ENCODE measurements at places on chromosomes 11 and 22.

DNA sequence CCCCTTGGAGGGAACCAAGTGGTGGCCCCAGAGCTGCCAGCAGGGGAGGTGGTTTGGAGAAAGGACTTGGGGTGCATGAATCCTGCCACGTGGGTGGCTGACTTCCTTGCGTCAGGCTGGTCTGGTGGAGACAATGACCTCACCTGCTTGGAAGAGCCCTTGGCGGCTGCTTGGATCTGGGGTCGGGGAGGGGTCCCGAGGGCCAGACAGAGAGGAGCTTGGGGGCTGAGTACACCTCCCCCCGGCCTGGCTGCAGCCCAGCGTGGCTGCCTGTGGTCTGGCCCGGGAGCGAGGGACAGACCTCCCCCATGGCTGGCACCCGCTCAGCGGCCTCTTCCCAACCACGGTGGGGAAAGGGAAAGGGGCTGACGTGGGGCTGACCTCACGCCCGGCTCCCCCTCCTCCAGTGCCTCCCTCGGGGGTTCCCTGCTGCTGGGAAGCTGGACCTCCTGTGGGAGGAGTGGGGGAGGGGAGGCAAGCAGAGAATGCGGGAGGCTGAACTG lies 13.8 kb downstream of the LIF start:
- no peak for DNase-seq

DNA sequence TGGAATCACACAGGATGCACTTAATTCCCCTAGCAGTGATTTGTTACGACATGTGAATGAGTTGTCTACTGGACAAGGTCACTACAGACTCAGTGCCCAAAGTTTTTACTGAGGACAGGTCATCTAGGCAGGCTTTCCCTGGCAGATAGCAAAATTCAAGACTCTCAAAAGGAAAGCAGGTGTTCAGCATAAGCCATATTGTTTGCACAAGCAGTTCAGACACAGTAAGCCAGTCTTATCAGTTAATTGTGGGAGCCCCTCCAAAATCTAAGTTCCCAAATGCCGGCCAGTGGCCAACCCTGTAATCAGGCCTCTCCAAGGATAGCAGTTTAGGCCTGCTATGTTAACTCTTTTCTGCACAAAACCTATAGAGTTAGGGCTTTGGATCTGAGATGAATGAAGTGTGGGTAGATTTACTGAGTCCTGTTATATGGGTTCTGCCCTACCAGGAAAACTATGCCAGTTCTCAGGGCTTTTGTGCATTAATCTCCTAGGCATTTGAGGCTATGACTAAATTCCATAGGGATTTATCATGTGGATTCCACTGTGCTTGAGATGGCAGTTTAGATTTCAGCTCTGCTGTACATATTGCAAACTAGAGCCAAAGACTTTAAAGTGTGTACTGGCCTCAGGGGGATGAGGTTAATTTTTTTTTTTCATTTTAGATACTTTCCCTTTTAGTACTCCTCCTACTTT lies 4.8 kb upstream of the ARHGEF12 start:
- DNase-seq = peak; percentile 65

- no peak for DNase-seq
Observed at GRCh38 chr11:72627594-72628281, 46.5 kb downstream of the PDE2A start.

DNA sequence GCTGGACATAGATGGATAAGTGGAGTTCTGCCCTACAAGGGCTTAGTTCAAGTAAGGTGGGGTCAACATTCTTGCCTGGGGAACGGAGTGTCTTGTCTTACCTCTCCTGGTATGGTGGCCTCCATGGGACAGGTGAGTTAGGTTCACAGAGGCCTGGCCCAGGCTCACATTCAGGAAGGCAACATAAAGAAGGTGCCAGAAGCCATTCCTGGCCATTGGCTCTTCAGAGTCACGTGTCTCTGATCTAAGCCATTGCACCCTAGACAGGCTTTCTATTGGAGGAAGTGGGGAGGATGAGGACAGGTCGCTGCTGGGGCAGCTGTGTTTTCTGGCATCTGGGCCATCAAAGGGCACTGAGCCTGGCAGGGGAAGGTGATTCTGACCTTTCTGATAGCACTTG lies 14.8 kb downstream of the LMO2 start:
- DNase-seq = no peak

GRCh38 chr11:55942785-55943392 lies 6.7 kb upstream of the OR5I1 start:
- DNase-seq = peak; percentile 1

GRCh38 chr11:62373464-62374119 lies 36.3 kb downstream of the ASRGL1 start:
- DNase-seq = no peak

- no peak for DNase-seq
Observed at GRCh38 chr11:104094576-104094975, 58.1 kb downstream of the DDI1 start.

DNA sequence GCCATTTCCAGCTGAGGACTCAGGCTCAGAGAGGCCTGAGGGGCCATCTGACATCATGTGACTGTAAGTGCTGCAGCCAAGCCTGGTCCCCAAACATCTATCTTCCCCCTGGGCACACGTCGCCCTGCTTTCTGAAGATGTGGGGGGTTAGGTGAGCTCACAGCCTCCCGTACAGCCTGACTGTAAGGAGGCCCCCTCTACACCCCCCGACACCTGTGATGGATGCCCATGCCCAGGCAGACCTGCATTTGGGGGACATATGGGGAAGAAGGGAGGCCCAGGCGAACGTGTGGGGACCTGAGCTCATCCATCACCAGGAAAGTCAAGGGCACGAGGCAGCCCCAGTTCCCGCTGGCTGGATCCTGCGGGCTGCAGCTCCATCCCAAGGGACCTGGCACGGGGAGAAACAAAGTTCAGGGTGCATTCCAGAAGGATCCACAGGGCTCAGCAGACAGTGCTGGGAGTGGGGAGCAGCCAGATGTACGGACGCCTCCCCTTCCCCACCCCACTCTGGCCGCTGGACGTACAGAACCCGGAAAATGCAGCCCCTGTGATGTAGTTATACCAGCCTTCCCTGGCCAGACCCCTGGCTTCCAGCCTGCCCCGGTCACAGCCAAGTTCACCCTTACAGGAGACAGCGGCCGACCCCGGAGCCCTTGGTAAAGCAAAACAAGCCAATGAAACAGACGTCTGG lies 1431.4 kb downstream of the BRD1 start:
- no peak for DNase-seq

GRCh38 chr11:70477176-70477575 lies 78.8 kb downstream of the CTTN start:
- no peak for DNase-seq

DNA sequence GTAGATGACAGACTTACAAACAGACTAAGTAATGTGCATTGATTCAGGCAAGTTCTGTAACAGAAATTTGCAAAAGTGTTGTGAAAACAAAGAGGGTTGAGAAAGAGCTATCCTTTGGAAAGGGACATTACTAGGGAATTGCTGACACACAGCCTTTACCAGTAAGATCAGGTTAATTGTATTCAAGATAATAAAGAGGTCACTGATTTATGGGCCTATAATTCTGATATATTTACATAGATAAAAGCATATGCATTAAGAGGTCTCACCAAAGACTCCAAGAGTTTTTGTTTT lies 138.7 kb downstream of the MAML2 start:
- DNase-seq = no peak

DNA sequence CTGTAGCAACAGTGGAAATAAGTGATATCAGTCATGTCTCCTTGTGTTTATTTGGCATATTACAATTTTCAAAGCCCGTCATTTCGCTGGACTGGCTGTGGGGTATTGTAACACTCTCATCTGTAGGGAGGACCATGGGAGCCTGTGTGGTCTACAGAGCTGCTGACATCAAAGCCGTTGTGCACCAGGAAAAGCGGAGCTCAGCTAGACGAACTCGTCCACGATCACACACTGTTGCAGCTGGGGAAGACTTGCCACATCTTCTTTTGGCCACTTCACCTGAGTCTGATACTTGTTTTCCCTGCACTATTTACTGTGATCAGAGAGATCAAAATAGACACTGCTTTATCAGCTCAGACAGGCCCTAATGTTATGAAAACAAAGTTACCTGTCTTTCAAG lies 741.3 kb downstream of the OPCML start:
- no peak for DNase-seq

GRCh38 chr11:68714060-68714856 lies 29.9 kb downstream of the GAL start:
- no peak for DNase-seq

- DNase-seq = no peak
Observed at GRCh38 chr22:49719046-49719445, 108.6 kb downstream of the BRD1 start.

GRCh38 chr22:32572741-32573500 lies 98.3 kb downstream of the FBXO7 start:
- DNase-seq = no peak

DNA sequence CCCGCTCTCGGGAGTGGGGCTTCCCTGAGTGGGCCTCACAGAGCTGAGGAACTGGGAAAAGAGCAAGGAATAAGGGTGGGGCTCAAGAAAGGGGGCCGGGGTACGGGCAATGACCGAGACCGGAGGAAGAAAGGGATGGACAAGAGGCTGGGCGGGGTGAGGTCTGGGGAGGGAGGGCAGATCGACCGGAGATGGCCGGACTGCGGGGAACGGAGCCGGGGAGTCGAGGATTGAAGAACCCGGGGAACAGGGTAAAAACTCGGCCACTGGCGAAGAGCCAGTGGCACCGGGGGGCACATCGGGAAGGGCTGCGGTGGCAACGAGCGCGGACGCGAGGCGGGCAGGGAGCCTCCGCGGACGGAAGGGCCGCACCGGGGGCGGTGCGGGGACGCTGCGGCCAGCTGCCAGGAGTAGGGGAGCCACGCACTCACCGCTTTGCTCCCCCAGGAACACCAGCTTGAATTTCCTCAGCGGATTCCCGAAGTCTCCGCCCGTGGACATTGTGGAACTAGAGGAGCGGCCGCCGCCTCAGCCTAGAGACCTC lies 667 bp downstream of the RAB6A start:
- DNase-seq = peak; percentile 17

- no peak for DNase-seq
Observed at GRCh38 chr11:96306600-96306932, 36.4 kb downstream of the MAML2 start.

DNA sequence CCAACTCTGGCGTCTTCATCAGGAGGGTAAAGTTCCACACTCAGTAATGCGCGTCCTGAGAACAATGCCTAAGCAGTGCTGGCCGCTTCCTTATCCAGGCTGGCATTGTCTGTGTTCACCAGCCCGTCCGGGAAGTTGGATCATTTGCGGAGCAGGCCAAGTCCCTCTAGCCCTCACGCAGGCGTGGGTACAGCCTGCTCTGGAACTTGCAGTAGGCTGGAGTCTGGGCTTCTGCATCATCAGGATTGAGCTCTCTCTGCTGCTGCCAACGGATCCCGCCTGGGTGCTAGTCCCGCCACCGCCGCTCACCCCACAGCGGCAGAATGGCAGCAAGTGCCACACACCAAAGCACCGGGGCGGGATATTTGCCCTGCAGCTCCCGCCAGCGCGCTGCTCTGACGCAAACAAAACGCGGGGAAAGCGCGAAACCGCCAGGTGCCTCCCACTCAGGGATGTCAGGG lies 29.0 kb downstream of the GLYATL1 start:
- DNase-seq = no peak

DNA sequence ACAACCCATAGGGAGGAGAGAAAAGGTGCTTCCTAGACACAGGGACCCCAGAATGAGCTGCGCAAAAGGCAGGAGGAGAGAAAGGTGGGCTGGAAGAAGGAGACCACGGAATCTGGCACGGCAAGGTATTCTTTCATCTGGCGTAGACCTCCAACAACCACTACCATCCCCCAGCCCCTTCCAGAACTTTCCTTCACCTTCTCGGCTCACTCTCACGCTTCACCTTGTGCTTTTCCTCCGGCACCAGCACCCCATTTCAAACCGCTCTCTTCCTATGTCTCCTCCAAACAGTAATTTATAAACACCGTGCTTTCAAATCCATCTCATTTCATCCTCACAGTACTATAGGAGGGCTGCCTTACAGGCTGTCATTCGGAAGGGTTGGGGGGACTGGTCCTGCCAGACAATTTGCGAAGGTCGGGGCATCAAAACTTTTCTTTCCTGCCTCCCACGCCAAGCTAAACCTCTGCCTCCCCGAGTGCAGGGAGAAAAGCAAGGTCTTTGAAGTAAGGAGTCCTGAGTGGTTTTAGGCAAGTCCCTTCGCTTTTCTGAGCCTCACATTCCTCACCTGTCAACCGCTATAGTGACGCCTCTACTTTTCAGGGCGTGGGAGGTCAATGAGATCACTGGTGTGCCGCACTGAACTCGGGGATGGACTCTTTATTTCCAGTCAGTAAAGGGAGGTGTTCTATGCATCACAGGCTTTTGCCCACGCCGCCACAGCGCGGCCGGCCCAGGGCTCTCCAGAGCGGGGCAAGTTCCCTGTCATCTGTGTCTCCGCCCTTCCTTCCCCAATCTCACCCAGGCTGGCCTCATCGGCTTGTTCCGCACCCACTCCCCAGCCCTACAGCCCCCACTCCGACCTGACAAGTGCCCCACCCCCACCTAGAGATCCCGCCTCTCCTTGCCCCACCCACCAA lies 800 bp downstream of the KCTD21 start:
- DNase-seq = no peak

DNA sequence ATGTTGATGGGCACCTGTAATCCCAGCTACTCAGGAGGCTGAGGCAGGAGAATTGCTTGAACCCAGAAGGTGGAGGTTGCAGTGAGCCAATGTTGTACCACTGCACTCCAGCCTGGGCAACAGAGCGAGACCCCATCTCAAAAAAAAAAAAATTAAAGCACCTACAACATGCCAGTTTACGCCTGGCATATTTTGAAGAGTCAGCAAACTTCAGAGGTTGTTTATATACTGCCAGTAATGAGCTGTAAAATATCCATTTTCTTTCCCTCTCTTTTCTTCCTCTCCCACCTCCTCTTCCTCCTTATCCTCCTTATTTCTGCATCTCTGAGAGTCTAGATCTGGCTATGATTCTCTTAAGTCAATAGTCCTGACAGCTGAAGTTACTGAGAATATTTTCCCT lies 556.5 kb upstream of the LARGE1 start:
- no peak for DNase-seq

DNA sequence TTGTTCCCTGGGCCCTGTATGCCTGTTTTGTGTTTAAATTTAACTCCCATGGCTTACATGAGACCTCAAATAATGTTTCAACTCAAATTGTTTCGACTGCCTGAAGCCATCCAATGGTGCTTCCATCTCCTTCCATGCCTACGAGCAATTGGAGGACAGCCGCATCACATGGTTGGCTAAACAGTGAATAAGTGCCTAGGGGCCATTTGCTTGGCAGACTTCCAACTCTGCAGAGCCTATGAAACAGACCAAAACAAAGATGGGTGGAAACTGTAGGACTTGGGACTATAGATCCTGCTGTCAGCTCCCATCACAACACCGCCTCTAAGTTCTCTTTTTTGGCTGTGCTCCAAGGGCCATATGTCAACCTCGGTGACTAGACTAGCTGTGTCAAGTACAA lies 84.1 kb downstream of the PARVA start:
- DNase-seq = no peak

- DNase-seq = no peak
Observed at GRCh38 chr22:37511395-37512104, 7.7 kb downstream of the CARD10 start.

GRCh38 chr11:61024938-61025820 lies 53.7 kb downstream of the CD6 start:
- DNase-seq = peak; percentile 21

DNA sequence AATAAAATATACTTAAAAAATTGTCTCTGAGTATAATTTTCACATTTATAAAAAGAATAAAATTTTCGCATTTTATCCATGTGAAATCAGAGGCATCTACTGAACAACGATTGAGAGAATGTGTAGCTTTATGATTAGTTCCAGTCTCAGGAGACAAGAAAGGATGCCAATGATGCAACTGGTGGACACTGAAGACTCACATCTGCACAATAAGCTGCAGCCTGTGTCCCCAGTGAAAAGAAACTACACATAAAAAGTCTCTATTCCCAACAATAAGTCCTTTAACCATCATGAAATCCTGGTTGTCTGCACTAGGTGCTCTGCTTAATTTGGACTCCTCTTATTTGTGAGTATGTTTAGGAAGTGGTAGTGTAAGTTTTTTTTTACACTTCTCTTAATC lies 22.0 kb downstream of the OR5AS1 start:
- no peak for DNase-seq
